Left renal cortex interstitium (tissue), 4 donors: ENCODE measurements at places on chromosomes 13 and 19.

DNA sequence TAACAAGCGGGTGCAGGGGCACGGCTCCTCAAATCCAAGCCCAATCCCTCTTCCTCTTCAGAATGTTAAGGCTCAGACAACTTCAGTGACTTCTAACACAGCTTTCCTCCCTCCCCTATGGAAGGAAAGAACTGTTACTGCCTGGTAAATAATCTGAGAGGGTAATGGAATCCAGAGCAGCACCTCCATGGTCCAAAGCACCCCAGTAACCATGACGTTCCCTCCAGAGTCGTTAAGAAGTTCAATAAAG is 969 bp downstream of the AKT2 start:
- DNase-seq: no peak

DNA sequence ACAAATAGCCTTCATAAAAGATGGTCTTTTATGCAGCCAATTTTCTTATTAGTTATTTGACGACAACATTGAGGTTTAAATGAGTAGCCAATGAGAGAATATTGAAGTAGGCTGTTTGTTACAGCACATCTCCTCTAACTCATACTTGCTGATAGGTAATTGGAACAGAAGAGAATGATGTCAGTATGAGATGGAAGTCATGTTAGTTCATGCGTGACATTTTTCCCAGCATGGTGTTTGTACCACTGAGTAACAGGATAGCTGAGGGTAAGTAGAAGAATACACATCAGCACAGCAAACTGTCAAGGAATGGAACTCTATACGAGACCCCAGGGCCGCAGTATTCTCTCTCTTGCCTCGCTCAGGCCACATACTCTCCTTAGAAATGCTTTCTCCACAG is 37.2 kb downstream of the COL4A2 start:
- DNase-seq: no peak

DNA sequence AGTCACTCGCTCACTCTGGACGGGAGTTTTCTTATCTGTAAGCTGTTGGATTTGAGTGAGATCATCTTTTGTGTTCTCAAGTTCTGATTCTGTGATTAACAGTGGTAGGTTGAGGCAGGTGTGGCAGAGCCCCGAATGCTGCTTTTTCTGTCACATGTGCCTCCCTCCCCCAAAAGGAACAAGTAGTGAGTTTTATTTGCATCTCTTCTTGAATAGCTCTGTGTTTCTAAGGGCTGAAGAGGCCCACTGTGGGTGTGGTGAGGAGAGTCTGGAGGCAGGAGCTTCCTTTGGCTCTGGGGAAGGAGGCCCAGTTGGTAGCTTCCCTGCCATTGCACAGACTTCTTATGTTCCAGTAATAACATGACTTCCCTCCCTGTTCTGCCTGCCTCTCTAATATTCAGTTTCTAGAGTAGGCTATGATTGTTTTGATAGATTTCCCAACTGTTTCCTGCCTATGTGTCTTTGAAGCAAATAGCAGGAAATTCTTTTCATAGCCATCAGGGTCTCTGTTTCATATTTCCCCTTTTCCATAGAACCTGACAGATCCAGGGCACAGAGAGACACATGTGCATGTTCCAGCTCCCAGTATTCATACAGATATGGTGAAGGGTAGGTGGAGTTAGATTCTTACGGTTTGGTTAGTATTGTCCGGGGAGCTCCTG is 23.9 kb upstream of the CXCL17 start:
- no peak for DNase-seq

DNA sequence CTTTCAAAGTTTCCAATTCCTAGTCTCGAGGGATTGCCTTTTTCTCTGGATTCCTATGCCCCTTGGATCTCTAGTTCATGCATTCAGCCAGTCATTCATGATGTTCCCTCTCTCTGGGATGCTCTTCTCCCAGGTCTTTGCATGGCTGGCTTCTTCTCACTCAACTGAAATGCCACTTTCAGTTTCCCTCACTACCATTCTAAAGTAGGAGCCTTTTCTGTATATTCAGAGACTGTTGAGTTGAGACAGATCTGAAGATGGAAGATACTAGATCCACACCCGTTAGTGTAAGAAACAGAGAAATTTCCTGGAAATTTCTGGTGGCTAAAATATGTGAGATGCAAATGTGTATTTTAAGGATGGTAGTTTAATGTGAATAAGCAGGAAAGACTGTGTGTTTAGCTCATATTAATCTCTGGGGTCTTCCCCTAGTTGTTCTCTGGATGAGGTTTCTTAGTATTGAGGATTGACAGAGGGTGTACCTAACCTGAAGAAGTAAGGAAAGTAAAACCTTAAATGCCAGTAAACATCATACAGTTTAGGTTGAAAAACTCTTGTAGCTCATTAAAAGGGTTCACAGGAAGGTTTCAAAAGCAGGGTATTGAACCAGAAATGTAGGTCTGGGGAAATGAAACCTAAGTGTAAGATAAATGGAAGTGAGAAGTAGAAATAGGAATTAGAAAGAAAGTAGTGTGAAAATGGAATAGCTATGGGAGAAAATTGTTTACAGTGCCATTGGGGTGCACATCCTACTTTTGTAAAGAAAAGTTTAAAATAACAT is 331.3 kb downstream of the NDFIP2 start:
- DNase-seq: no peak
